Subcutaneous adipose tissue (tissue), 4 donors: ENCODE measurements at places on chromosomes 11 and 22. TPM values are rescaled to one million over a fixed set of nuclear protein-coding genes. Genes with fewer than 3 reads are reported as not detected.

Gene ADM
- 234 TPM for total RNA-seq

Gene PRRG4
- total RNA-seq: 0.75 TPM

Gene LRP5
- 33.3 TPM for total RNA-seq

Gene RHOD
- 21.4 TPM for total RNA-seq

Gene C1QTNF6
- 3.1 TPM for total RNA-seq
